Left lobe of liver (tissue), 2 donors: ENCODE measurements at places on chromosomes 1 and 21. TPM values are rescaled to one million over a fixed set of nuclear protein-coding genes. Genes with fewer than 3 reads are reported as not detected.
A peak's percentile ranks its signal among the peaks of the same experiment; 100 is the strongest.

ANKRD45 gene
- total RNA-seq = not detected

CD84 gene
- 3.2 TPM for total RNA-seq

CCDC30 gene
- 1.7 TPM for total RNA-seq

C1orf122 gene
- 36.1 TPM for total RNA-seq

MEF2D gene
- 17.5 TPM for total RNA-seq

NPHS2 gene
- not detected for total RNA-seq

TNFSF18 gene
- 0.08 TPM for total RNA-seq

LCE1E gene
- not detected for total RNA-seq

FCRL1 gene
- total RNA-seq = not detected

PLA2G2C gene
- not detected for total RNA-seq

CYP4Z1 gene
- total RNA-seq = 0.55 TPM

GRCh38 chr1:187680823-187681222 is 852.1 kb downstream of the PLA2G4A start:
- DNase-seq = no peak

- peak; percentile 14 for DNase-seq
These were observed 146.8 kb downstream of the PTPRU start for GRCh38 chr1:29382851-29383745.

DNA sequence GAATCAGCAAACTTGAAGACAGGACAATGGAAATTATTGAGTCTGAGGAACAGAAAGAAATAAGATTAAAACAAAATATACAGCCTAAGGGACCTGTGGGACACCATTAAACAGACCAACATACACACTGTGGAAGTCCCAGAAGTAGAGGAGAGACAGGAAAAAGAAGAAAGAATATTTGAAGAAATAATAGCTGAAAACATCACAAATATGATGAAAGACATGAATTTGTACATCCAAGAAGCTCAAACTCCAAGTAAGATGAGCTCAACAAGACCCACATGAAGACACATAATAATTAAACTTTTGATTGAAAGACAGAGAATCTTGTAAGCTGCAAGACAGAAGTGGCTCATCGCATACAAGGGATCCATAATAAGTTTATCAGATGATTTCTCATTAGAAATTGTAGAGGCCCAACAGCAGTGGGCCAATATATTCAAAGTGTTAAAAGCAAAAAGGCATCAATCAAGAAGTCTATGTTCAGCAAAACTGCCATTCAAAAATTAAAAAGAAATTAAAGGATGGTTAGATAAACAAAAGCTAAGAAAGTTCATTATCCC is 311.3 kb upstream of the ADGRL2 start:
- no peak for DNase-seq

DNA sequence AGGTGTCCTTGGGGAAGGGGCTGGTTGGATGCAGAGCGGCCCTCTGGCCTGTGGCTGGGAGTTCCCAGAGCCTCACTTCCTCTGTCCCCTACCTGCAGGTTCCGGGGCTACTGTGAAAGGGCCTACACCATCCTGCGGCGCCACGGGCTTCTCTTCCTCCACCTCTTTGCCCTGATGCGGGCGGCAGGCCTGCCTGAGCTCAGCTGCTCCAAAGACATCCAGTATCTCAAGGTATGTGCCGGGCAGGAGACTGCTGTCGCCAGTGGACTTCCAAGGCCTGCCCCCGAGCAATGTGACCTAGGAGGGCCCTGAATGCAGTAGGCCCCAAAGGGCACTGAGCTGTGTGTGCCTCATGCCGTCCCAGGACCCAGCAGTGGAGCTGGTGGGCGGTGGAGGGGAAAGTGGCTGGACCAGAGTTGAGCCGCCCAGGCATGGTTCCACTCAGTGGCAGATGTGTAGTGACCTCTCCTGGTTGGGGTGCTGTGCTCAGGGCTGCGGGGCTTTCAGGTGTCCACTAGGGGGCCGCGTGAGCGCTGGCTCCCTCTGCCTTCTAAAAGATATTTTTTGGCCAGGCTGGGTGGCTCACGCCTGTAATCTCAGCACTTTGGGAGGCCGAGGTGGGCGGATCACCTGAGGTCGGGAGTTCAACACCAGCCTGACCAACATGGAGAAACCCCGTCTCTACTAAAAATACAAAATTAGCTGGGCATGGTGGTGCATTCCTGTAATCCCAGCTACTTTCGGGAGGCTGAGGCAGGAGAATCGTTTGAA is 73.4 kb downstream of the PIK3CD start:
- DNase-seq = no peak

- no peak for DNase-seq
These were observed 1182.6 kb upstream of the B3GALT2 start for GRCh38 chr1:194369060-194369459.

DNA sequence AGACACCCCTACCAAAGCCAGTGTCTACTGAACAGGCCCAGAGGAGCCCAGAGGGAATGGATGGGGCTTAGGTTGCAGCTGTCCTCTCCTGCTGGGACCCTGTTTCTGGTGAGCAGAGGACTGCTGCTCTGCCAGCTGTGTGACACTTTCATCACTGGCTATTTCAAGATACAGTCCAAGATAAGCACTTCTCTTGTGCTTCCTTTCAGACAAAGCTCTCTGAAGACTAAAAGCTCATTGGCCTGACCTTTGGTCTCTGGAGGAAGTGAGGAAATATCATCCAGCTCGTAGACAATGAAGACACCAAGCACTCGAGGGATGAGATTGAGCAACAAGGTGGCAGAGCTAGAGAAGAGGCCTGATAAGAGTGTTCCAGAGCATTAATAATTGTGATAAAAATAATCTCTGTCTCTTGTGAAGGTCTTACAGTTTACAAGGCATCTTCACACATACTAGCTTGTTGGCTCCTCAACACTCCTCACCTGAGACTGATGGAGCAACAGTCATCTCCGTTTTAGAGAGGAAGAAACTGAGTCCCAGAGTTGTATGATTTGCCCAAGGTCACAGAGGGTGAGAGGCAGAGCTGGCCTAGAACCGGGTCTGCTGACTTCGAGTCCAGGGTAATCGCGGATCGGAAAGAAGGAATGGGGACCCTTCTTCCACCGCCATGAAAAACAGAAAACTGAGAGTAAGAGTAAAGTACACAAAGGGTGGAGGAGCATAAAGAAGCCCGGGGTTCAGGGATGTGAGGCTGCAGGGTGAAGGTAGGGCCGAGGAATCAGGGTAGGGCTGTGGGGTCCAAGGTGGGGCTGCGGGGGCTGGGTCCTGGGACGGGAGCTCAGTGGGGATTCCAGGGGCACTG is 666 bp downstream of the PAFAH2 start:
- DNase-seq = no peak

GRCh38 chr1:55456971-55457370 is 241.8 kb upstream of the USP24 start:
- DNase-seq = no peak

- no peak for DNase-seq
These were observed 8.2 kb downstream of the THRAP3 start for GRCh38 chr1:36232212-36233095.

DNA sequence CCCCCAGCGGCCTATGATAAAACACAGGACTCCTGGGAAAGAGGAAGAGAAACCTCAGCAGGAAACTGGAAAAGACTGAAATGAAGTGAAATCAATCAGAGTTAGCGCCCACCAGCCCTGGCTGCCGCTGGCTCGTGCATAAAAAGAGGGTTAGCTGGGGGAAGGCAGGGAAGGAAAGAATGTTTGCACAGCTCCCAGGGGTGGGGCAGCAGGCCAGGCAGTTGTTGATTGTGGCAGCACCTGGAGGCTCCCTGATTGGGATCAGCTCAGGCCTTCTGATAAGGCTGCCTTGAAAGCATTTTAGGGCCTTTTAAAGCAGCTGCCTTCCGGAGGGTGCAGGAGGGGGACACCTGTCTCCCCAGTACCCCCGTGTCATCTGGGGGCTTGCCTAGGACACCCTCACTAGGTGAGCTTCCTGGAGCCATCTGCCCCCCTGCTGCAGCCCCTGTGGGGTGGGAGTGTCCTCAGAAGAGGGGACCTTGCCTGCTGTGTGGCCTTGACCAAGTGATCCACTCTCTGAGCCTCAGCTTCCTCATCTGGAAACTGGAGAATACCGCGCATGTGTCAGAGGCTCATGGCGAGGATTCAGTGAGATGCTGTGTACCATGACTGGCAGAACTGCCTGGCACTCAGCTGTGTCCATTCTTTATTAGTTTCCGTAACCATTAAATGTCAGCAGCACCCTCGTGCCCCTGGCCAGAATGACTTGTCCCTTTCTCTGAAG is 6.6 kb downstream of the EPHB2 start:
- DNase-seq = no peak

- no peak for DNase-seq
These were observed 4.6 kb upstream of the WNT2B start for GRCh38 chr1:112504001-112504660.

DNA sequence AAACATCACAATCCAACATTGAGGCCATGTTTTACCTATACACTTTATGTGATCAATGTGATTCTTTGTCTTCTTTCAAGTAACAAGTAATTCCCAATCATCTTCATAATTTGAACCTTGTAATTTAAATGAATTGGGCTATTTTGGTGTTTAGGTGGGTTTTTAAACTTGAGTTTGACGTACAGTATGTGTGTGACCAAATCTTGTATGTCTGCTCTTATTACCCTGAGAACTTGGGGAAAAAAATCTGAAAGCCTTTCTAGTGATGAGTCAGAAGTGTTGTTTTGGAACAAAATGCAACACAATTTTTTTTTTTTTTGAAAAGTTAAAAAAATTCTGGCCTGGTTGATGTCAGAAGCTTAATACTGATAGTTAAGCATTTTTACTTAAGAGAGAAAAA is 68.5 kb downstream of the HHAT start:
- no peak for DNase-seq

DNA sequence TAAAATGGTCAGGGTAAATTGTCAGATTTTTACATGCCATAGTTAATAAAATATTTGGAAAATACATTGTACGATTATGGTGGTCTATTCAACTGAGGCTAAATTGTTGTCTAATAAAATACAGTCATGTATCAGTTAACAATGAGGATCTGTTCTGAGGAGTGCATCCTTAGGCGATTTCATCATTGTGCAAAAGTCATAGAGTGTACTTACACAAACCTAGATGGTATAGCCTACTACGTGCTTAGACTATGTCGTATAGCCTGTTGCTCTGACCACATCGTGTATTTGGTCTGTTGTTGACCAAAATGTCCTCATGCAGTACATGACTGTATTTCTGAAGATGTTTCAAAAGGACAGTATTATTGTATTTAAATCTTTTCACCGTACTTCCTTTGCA is 5.2 kb downstream of the EEIG2 start:
- no peak for DNase-seq

GRCh38 chr1:11858968-11859871 is 475 bp upstream of the NPPB start:
- DNase-seq = no peak

DNA sequence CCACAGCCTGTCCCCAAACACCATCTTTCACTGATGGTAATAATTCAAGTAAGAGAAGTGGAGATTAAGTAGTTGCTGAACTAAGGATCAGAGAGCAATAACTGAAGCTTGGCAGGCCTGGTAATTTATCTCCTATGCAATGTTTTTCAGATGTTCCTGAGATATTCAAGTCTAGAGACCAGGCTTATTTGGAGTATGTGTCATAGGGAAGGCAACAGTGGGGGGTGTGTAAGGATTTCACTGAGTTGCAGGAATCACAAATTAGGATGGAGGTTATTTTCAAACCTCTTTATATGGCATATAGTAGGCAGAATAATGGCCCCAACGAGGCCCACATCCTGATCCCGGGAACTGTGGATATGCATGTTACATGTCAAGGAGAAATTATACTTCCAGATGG is 171.7 kb downstream of the KCNJ6 start:
- no peak for DNase-seq

- no peak for DNase-seq
These were observed 7.3 kb downstream of the LYPD8 start for GRCh38 chr1:248748211-248748610.

DNA sequence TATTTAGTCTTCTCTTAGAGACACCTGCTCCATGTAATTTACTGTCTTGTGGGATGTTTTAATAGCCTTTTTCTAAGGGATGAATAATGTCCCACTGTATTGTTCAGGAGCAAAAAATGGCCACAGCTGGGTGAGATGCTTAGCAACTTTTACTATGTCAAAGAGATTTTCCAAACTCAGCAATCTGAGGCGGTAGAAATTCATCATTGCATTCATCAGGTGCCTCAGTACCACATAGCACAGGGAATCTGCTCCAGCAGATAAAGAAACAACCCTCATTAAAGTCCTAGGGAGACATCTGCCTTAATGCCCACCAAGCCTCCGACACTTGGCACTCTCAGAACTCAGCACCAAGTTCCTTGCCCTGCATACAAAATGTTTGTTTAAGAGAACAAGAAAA is 266.9 kb downstream of the SIPA1L2 start:
- DNase-seq = no peak

DNA sequence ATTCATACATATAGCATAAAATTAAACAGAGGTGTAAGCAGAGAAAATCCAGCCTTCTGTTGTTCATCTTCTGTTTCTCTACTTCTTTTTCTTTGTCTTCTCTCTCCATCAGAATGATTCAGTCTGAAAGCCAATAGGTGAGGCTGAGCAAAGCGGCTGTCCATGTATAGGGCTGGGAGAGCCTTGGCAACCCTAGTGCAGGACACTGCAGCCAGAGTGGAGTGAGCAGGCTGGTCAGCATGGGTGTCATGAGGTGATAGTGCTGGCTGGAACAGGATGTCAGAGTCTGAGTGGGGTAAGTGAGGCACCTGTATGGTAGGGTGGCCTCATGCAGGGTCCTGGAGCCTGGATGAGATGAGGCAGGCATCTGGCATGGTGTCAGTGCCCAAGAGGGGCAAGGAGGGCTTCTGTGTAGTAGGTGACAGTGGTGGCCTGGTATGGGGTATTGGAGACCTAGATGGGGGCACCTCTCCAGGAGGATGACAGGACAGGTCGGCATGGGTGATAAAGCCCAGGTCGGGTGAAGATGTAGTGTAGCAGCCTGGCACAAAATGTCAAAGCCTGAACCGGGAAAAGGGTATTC is 45.5 kb upstream of the GTF2B start:
- no peak for DNase-seq

GRCh38 chr1:169680377-169681019 is 30.9 kb downstream of the SELL start:
- DNase-seq = no peak

- no peak for DNase-seq
These were observed 183.1 kb downstream of the LMX1A start for GRCh38 chr1:165173409-165173808.

DNA sequence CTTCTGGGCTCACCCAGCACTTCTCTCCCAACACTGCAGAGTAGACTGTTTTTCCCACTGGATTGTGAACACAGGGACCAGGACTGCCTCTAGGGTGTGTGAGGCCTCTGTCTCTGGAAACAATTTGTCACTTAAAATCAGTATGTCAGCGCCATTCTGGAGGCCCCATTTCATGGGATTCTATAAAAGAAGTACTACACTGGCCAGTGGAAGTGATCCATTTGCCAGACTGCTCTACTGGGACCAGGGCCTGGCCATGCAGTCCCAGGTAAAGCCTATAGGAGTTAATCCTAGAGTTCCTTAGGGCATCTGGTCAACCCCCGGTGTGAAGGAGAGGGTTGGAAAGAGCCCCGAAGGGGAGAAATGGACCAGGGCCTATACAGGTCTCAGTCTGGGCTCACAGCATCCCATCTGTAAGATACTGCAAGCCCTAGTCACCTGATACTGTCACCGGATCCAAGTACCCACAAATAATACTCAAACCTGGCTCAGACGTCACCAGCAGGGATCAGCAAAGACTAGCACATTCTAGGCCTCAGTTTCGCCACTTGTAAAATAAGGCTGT is 245.0 kb downstream of the FOXD2 start:
- DNase-seq = no peak
